Activated CD8-positive, alpha-beta memory T cell treated with anti-CD3 and anti-CD28 coated beads for 4 hours (primary cell): ENCODE measurements at places on chromosomes 4 and X.

DNA sequence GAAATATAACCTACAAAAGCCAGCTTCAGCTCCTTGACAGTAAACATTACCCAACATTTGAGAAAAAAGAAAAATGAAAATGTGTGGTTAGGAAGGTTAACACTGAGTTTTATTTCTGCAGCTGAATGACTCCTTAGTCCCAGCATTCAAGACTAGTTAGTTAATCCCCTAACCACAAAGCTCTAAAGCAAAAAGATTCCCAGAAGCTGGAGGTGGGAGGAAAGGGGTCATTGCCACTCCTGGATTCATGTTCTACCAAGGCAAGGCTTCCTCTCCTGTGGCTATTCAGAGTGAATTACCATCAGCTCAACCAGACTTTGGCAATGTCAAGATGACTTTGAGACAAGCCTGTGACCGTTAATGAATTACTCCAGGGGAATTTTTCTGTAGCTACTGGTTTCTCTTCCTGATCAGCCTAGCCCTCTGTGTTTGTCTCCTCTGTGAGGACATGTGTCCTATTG lies 63.6 kb downstream of the HADH start:
- no peak for DNase-seq

- DNase-seq: no peak
These were observed 108.2 kb upstream of the GPR34 start for GRCh38 chrX:41580423-41581064.

DNA sequence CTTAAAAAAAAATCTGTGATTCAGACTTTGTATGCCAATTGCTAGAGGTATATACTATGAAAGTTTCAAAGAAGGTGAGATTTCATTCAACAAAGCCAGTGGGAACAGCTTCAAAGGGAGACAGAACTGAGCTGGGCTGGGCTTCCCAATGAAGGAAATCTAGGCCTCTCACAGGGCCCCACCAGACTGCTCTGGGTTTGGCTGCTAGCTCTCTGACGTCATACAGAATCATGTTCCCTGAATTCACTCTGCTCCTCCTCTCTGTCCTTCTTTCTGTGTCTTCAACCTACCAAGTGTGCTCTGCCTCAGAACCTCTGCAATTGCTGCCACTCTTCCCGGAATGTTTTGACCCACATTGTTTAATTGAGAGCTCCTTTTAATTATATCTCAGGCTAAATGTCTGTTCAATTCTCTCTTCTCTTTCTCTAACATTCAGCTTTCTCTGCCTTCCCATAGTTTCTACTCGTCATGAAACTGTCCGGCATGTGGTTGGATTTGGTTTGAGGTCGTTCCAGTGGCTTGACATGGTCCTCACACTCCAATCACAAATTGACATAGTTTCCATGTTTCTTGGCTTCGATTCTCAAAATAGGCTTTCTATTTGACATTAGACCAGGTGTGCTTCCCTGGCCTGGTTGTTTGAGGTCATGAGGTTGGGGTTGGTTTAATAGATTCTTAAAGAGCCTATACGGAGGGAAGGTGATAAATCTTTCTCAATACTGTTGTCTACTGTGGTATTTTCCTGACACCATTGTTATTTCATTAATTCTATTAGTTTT lies 282.1 kb upstream of the EMCN start:
- no peak for DNase-seq

GRCh38 chr4:114752391-114753165 lies 154.0 kb downstream of the UGT8 start:
- DNase-seq: no peak

GRCh38 chr4:84263415-84263814 lies 235.7 kb downstream of the NKX6-1 start:
- no peak for DNase-seq

DNA sequence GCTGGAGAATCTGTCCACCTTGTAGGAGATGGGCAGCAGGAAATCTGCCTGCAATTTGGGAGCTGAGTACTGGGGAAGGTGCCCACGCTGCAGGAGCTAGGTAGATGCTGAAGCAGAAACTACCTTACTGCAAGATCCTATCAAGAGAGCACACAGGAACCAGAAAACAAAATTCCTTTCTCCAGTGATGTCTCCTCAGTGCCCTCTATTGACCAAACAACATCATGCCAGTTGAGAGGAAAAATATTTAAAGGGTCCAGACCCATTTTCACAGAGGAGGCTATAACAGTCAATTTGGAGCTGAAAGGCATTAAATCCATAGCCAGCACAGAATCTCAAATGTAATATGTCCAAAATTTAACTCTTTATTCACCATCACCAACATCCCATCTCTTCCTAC lies 406.8 kb downstream of the SLITRK2 start:
- no peak for DNase-seq

DNA sequence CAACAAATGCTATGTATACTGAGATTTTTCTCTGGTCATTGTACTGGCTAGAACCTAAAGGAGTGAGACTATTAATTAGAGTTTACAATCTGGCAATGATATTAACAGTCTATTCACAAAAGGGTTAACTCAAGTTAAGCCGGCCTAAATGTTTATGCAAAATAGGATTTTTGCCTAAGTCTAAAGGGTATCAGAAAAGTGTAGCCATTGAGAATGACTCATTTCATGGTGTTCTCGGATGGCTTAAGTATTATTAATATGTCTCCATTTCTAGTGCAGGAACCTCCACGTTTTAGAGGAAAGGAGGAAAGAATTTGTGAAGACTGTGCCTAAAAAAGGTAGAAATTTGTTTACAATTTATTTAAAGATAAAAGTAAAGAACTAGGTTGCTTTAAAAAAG lies 29.8 kb downstream of the DYNLT3 start:
- no peak for DNase-seq

- DNase-seq: no peak
These were observed 160.1 kb upstream of the LDB2 start for GRCh38 chr4:17058536-17058915.

DNA sequence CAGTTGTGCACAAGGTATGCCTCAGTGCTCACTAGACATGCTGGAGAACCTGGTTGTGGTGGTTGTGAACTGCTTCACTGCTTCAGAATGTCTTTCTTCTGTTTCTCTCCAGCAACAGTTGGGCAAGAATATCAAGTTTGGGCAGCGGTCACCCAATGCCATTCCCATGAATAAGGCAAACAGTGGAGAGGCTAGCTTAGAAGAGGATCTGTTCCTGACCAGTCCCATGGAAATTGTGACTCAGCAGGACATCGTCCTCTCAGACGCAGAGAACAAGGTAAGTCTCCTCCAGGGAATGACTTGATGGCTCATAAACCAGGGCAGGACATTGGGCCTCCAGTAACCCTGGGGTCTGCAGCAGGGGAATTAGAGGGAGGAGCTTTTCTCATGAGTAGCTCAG lies 79.9 kb downstream of the AASDH start:
- DNase-seq: no peak

DNA sequence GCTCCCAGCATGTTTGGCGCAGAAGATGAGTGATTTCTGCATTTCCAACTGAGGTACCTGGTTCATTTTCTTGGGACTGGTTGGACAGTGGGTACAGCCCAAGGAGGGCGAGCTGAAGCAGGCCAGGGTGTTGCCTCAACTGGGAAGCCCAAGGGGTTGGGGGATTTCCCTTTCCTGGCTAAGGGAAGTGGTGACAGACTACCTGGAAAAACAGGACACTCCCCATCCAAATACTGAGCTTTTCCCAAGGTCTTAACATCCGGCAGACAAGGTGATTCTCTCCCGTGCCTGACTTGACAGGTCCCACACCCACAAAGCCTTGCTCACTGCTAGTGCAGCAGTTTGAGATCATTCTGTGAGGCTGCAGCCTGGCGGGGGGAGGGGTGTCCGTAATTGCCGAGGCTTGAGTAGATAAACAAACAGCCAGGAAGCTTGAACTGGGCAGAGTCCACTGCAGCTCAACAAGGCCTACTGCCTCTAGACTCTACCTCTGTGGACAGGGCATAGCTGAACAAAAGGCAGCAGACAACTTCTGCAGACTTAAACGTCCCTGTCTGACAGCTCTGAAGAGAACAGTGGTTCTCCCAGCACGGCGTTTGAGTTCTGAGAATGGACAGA lies 307.7 kb upstream of the ARSJ start:
- DNase-seq: no peak

- no peak for DNase-seq
These were observed 51.3 kb upstream of the MAP3K15 start for GRCh38 chrX:19566359-19567222.

GRCh38 chr4:22094217-22094616 lies 145.6 kb upstream of the KCNIP4 start:
- no peak for DNase-seq

GRCh38 chr4:1203026-1203616 lies 30.7 kb upstream of the SPON2 start:
- no peak for DNase-seq

DNA sequence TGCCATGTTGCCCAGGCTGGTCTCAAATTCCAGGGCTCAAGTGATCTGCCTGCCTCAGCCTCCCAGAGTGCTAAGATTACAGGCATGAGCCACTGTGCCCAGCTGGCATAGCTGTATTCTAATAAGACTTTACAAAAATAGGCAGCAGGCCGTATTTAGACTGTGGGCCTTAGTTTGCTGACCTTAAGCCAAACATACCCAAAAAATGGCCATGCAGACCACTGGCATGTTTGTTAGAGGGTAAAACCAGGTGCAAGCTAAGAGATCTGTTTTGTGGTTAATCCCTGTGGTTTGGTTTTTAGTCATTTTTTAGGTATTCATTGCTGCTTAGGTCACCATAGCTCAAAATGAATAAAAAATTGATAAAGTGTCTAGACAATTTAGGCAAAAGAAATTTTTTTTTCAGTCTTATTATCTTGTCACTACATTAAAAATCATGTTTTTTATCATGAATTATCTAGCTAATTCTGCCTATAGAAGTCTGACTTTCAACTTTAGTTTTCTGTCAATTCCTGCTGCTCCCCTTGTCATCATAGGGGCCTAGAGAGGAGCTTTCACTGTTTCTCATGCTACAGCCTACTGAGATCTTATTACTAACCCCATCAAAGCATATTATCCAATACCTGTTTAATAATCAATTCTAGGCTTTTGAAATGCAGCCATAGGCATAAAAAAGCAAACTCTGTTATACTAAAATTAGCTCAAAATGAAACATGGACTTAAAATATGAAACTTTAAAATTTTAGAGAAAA lies 7.5 kb upstream of the SPINK2 start:
- no peak for DNase-seq

DNA sequence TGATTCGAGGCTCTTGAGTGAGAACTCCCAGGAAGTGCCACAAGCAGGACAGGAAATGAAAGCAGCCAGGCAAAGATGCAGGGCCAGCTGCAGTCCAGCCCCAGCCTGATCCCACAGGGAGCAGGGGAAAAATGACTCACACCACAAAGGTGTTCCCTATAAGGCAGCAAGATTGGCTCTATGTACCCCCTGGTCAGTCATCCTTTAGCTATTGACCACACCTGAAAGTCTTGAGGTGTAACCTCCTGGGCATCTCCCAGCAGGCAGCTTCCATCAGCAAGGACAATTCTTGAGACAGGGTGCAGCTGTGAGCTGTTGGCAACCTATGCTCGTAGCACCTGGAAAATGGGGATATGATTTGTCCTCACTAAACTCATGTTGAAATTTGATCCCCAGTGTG lies 27.9 kb upstream of the EXOC1L start:
- DNase-seq: no peak

DNA sequence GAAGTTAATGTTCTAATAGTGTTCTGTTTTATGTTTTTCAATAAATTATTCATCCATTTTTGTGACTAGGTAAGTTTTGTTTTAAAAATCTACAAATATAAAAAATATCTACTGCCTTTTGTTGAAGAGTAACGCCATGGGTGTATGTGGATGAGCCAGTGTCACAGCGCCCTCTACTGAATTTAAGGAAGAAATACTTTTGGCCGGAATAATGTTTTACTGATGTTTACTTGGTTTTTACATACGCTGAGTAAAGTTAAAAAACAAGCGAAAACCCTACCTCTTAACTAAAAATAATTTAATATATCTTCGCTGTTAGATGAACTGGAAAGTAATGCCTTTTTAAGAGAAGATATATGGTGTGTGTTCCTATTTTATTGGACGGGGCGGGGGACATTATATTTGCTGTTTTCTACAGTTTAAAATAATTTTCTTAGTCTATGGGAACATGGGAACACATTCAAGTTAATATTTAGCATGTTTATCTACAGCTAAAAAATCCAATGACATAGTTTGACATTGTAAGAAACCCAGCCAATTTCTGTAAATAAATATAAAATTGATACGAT lies 86.1 kb downstream of the CPE start:
- DNase-seq: peak; percentile 1

DNA sequence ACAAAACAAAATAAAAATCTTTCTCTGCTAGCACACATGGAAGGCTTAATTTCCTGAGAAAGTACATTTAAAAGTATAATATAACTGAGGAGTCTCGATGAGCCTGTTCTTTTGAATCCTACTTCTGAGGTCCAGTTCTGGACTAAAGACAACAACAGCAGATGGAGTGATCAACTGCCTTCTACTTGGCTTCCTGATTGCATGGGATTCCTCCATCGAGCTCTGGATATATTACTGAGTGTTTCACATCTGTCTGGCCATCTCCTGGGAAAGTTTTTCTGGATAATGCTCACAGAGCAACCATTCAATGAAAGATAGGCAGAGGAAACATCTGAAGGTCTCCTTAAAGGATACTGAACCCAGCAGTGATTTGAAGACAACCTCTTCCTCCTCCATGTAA lies 42.6 kb downstream of the KDR start:
- no peak for DNase-seq

GRCh38 chrX:32877592-32877991 lies 333.8 kb downstream of the DMD start:
- no peak for DNase-seq

- DNase-seq: no peak
These were observed 235.9 kb downstream of the RPA4 start for GRCh38 chrX:97119474-97120109.

- DNase-seq: no peak
These were observed 19.7 kb upstream of the GPM6B start for GRCh38 chrX:13836575-13836974.

DNA sequence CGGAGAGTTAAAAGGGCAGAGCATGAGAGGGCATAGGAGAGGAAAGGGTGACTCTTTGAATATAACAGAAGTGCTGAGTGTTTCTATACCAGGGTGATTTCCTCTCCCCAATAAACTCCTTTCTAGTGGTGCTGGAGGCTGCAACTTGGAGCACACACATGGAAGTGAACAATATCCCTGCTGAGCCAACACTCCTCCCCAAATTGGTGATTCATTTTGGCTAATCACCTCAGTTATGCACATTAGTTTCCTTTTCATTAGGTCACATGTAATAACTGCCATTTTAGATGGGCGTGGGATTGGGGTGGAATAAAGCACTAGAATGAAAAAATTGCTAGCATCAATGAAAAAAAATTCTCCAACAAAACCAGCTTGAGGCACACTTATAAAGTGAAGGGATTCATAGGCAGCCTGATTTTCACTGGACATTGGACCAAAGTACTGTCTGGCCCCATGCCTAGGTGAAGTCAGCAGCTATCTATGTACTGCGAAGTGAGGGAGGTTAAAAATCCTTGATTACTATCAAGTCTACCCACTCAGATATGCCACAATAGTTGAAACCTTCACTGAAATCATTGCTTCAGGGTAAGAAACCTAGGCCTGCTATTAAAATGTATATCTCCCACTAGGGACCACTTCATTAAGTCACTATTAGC lies 174.0 kb downstream of the GLUD2 start:
- DNase-seq: no peak

- no peak for DNase-seq
These were observed 868 bp downstream of the AFAP1 start for GRCh38 chr4:7938609-7939376.
